Left cardiac atrium (tissue), 4 donors: ENCODE measurements at places on chromosomes 1 and 21. TPM values are rescaled to one million over a fixed set of nuclear protein-coding genes. Genes with fewer than 3 reads are reported as not detected.
A peak's percentile ranks its signal among the peaks of the same experiment; 100 is the strongest.

The CLCA4 gene
- not detected for total RNA-seq

The TBX15 gene
- 4.5 TPM for total RNA-seq

The TMOD4 gene
- not detected for total RNA-seq

DNA sequence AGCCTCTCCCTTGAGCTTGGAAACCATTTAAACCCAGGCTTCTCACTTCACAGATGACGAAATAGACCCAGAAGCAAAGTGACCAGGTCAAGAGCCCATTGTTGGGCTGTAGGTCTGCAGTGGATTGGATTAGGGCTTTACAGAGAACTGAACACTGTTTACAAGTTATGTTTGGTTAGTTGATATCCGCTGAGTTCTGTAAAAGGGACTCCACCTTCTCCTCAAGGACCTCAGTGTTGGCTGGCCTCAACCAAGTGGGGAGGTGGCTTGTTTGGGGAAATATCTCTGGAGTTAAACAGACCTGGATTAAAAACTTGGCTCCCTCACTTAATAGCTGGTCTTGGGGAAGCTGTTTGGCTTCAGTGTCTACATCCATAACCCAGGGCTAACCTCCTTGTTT is 88.1 kb downstream of the UCK2 start:
- no peak for DNase-seq

- peak; percentile 78 for DNase-seq
These were observed at the start of gene AMIGO1 for GRCh38 chr1:109509176-109510134. Gene AMIGO1 (minus strand): TSS chr1:109509727. CDS start chr1:109508912, 815 bp downstream.

The ENTREP3 gene
- total RNA-seq: 16.1 TPM

- no peak for DNase-seq
These were observed 75.0 kb downstream of the CENPF start for GRCh38 chr1:214677945-214678344.

GRCh38 chr1:162670928-162671663 is 38.8 kb downstream of the DDR2 start:
- DNase-seq: no peak

DNA sequence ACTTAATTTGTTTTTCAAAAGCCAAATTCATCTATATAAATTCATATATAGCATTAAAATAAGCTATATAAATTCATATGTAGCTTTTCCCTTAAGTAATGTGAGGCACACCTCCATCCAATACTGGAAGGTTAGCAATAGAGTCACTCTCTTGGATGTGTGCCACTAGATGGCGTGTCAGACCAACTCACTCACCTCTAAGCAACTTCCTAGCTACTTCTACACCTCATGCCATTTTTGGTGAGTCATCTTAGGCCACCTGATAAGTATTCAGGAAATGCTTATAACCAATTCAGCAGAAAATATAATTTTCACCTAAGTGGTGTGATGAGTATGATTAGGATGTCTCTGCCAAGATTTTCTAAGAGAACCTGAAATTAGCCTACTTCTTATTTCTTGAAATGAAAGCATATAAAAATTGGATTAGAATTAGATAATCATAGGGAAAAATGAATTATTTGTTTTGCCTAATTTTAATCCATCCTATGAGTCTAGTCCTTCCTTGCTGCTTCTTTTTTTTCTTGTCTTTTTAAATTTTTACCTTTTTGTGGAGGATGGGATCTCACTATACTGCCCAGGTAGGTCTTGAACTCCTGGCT is 34.4 kb upstream of the TADA1 start:
- DNase-seq: peak; percentile 51

GRCh38 chr21:41663805-41664788 is 102.8 kb downstream of the RIPK4 start:
- DNase-seq: no peak
